ENCODE measurements at places on chromosomes 5 and 9. TPM values are rescaled to one million over a fixed set of nuclear protein-coding genes. Genes with fewer than 3 reads are reported as not detected.

The CER1 gene
- polyA plus RNA-seq = 0.64 TPM

The FGFR4 gene
- 218 TPM for polyA plus RNA-seq

GRCh38 chr9:16293610-16294009, 576.9 kb downstream of the BNC2 start:
- DNase-seq = no peak

The IFNA13 gene
- not detected for polyA plus RNA-seq

- no peak for DNase-seq
Measured at GRCh38 chr5:109944461-109944860, 254.7 kb downstream of the MAN2A1 start.

- no peak for DNase-seq
Measured at GRCh38 chr9:119771341-119771740, 402.1 kb upstream of the BRINP1 start.

The RAB3C gene
- 2.8 TPM for polyA plus RNA-seq

DNA sequence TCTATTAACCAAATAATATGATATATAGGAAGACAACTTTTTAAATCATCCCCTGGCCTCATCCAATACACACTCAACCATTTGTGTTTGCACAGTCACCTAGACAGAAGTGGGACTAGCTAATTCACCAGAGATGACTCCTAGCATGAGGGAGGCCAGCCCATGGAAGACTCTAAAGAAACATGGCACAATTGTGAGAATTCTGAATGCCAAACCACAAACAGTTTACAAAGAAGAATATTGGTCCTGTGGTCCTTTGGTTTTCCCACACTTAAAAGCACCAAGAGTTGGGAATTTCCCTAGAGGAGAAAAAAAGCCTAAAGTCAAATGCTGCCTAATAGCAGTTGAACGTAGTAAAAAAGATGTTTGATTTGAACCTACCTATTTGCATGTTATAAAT, 609.9 kb downstream of the ACTL7B start:
- DNase-seq = no peak

DNA sequence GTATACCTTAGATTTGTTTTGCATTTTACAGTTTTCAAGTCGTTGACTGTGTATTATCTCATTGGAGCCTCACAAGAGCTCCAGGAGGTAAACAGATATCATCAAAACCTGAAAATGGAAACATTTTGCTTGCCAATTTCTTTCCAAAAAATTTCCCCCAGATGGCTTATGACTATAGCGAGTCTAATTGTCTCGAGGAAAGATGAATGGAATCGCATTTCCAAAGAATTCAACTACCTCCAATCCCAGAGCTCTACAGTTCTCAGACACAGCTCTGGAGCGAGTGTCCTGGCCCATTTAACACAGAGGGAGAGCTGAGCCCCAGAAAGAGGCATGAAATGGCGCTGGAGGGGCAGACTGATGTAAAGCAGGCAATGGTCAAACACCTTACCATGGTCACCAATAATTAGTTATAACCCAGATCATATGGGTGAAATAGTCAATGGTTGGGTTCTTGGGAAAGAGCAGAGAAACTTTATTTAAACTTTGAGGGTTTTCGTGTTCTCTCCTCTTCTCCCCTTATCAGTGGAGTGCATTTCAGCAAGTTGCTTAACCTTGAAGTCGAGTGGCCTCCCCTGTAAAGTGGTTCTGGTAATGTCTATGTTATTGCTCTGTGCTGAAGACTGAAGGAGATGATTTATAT, 168.2 kb downstream of the ZDHHC21 start:
- no peak for DNase-seq

- DNase-seq = no peak
Measured at GRCh38 chr5:179164331-179165311, 104.4 kb downstream of the ZNF354C start.

Data from right lung (tissue), 10 donors.